ENCODE measurements at places on chromosomes 2 and 18. TPM values are rescaled to one million over a fixed set of nuclear protein-coding genes. Genes with fewer than 3 reads are reported as not detected.
A peak's percentile ranks its signal among the peaks of the same experiment; 100 is the strongest.

GRCh38 chr2:156864325-156864724 lies 393.2 kb upstream of the GALNT5 start:
- peaks cover 8% of the 10 kb centered on the region for H3K27me3 ChIP-seq
- H3K4me1 ChIP-seq, result no peaks in the 10 kb centered on the region
- no peaks in the 10 kb centered on the region for H3K36me3 ChIP-seq
- no peak for DNase-seq

- H3K27ac ChIP-seq, result no peak overlapping the region
- H3K27me3 ChIP-seq, result no peaks in the 10 kb centered on the region
- no peaks in the 10 kb centered on the region for H3K4me1 ChIP-seq
Observed at GRCh38 chr18:55189972-55190371, 230.7 kb upstream of the CCDC68 start.

- no peaks in the 10 kb centered on the region for H3K4me1 ChIP-seq
- DNase-seq, result no peak
- no peaks in the 10 kb centered on the region for H3K27me3 ChIP-seq
- no peaks in the 10 kb centered on the region for H3K36me3 ChIP-seq
- H3K4me3 ChIP-seq, result no peak overlapping the region
Observed at GRCh38 chr2:57696016-57696415, 350.6 kb upstream of the VRK2 start.

- H3K27ac ChIP-seq, result no peak overlapping the region
- no peaks in the 10 kb centered on the region for H3K36me3 ChIP-seq
- peaks cover 4% of the 10 kb centered on the region for H3K4me1 ChIP-seq
- no peak overlapping the region for H3K4me3 ChIP-seq
- no peak for DNase-seq
Observed at GRCh38 chr2:69181806-69182427, 168.9 kb downstream of the ANTXR1 start.

DNA sequence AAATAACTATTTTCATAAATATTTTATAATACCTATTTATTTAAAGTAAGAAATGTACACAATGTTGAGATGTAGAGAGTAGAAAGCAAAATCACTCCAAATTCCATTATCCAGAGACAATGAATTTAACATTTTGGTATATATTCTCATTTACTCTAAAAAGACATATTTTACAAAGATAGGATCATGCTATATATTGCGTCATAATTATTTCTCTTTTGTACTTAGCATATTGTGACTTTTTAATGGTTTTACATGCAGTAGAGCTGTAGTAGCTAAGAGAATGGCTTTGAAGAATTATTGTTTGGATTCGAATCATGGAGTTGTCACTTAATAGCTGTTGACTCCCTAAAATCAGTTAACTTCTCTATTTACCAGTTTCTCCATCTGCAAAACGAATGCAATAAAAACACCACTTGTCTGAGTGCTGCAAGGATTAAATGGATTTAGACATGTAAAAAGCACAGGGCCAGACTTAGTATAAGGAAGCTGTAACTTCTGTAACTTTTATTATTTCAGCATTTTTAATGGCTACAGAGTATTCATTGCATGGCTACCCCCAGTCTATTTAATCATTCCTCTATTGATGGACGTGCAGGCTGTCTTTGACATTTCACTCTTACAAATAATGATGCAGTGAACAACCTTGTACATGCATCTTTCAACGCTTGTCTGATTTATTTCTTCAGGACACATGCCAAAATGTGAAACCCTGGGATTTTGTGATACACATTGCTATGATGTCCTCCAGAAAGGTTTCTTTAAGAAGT lies 33.2 kb downstream of the KCNS3 start:
- no peaks in the 10 kb centered on the region for H3K4me1 ChIP-seq
- H3K4me3 ChIP-seq, result no peak overlapping the region

GRCh38 chr2:33395655-33396249 lies 80.7 kb upstream of the RASGRP3 start:
- no peaks in the 10 kb centered on the region for H3K4me1 ChIP-seq
- H3K27me3 ChIP-seq, result peaks cover 6% of the 10 kb centered on the region
- H3K4me3 ChIP-seq, result no peak overlapping the region
- peak; percentile 84 for DNase-seq

DNA sequence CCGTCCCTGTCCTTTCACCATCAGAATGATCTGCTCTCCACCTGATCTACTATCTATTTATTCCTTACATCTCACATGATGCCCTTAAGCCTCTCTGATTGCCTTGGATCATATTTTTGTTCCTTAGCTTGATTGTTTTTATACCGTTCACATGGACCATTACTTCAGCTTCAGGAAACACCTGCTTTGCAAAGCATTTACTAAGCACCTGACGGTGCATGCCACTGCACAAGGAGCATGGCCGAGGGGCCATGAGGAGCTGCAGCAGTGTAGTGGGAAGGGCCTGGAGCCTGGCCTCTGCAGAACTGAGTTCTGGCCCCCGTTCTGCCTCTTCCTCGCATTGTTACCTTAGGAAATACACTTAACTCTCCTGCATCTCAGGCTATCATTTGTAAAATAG lies 124.1 kb upstream of the NDUFV2 start:
- peaks cover 5% of the 10 kb centered on the region for H3K27me3 ChIP-seq
- DNase-seq, result no peak
- H3K36me3 ChIP-seq, result no peaks in the 10 kb centered on the region
- no peaks in the 10 kb centered on the region for H3K4me1 ChIP-seq

DNA sequence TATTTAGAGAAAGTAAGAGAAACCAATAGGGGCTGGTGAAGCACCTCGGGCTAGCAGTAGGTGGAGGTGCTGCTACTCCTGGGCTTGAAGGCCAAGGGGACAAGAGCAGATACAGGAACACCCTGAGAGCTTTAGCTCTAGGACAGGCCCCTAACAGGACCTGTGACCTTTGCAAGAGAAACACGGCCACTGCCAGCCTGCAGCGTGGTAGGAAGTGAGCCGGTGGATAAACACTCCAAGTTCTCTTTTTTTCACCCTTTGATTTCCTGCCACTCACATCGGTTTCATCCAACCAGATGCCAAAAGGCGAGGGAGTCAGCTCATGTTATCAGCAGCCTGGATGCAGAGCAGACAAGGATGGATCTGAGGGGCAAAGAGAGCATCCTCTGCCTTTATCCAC lies 66.8 kb upstream of the SPRED2 start:
- no peaks in the 10 kb centered on the region for H3K36me3 ChIP-seq
- no peak overlapping the region for H3K4me3 ChIP-seq
- no peak overlapping the region for H3K27ac ChIP-seq

GRCh38 chr2:239008677-239009588 lies 161.0 kb downstream of the TWIST2 start:
- peaks cover 6% of the 10 kb centered on the region for H3K27me3 ChIP-seq
- H3K4me1 ChIP-seq, result no peaks in the 10 kb centered on the region
- H3K4me3 ChIP-seq, result no peak overlapping the region
- H3K36me3 ChIP-seq, result no peaks in the 10 kb centered on the region

DNA sequence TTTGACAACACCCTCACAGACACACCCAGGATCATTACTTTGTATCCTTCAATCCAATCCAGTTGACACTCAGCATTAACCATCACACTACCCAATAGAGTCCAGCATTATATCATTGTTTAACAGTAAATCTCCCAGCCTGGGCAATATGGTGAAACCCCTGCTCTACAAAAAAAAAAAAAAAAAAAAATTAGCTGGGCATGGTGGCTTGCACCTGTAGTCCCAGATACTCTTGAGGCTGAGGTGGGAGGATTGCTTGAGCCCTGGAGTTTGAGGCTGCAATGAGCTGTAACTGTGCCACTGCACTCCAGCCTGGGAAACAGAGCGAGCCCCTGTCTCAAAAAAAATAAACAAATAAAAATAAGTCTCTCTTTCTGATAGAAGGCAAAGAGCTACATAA lies 304.0 kb downstream of the STK39 start:
- H3K4me3 ChIP-seq, result no peak overlapping the region
- H3K36me3 ChIP-seq, result no peaks in the 10 kb centered on the region
- DNase-seq, result no peak
- H3K4me1 ChIP-seq, result no peaks in the 10 kb centered on the region
- H3K27me3 ChIP-seq, result peaks cover 10% of the 10 kb centered on the region

GRCh38 chr2:215022910-215023309 lies 115.5 kb downstream of the ABCA12 start:
- no peaks in the 10 kb centered on the region for H3K4me1 ChIP-seq
- no peak for DNase-seq
- H3K4me3 ChIP-seq, result no peak overlapping the region
- H3K27ac ChIP-seq, result no peak overlapping the region
- no peaks in the 10 kb centered on the region for H3K27me3 ChIP-seq

- no peaks in the 10 kb centered on the region for H3K4me1 ChIP-seq
- no peak for DNase-seq
- H3K27ac ChIP-seq, result no peak overlapping the region
- no peak overlapping the region for H3K4me3 ChIP-seq
- H3K27me3 ChIP-seq, result no peaks in the 10 kb centered on the region
Observed at GRCh38 chr2:119137502-119137901, 21.0 kb downstream of the C1QL2 start.

- H3K27me3 ChIP-seq, result no peaks in the 10 kb centered on the region
- H3K4me1 ChIP-seq, result no peaks in the 10 kb centered on the region
- H3K36me3 ChIP-seq, result no peaks in the 10 kb centered on the region
- H3K27ac ChIP-seq, result no peak overlapping the region
Observed at GRCh38 chr2:153133716-153134115, 344.8 kb downstream of the RPRM start.

- no peak overlapping the region for H3K27ac ChIP-seq
- H3K36me3 ChIP-seq, result no peaks in the 10 kb centered on the region
- no peak for DNase-seq
- no peak overlapping the region for H3K4me3 ChIP-seq
Observed at GRCh38 chr2:40734797-40735196, 282.9 kb upstream of the SLC8A1 start.

GRCh38 chr2:110678457-110679336 lies 834 bp upstream of the BUB1 start:
- DNase-seq, result peak; percentile 79
- peaks cover 5% of the 10 kb centered on the region for H3K36me3 ChIP-seq
- H3K27ac ChIP-seq, result peak overlapping the region; percentile 99
- H3K27me3 ChIP-seq, result peaks cover 12% of the 10 kb centered on the region
- H3K4me1 ChIP-seq, result peaks cover 30% of the 10 kb centered on the region

- no peak overlapping the region for H3K4me3 ChIP-seq
- H3K36me3 ChIP-seq, result no peaks in the 10 kb centered on the region
- peak overlapping the region; percentile 77 for H3K27ac ChIP-seq
- H3K4me1 ChIP-seq, result peaks cover 35% of the 10 kb centered on the region
Observed at GRCh38 chr2:98012561-98012991, 16.8 kb upstream of the TMEM131 start.

GRCh38 chr2:211468877-211469663 lies 912.7 kb downstream of the CPS1 start:
- DNase-seq, result no peak
- no peak overlapping the region for H3K27ac ChIP-seq
- H3K27me3 ChIP-seq, result no peaks in the 10 kb centered on the region
- no peaks in the 10 kb centered on the region for H3K4me1 ChIP-seq

- H3K4me3 ChIP-seq, result no peak overlapping the region
- H3K27me3 ChIP-seq, result peaks cover 4% of the 10 kb centered on the region
- DNase-seq, result no peak
- no peak overlapping the region for H3K27ac ChIP-seq
Observed at GRCh38 chr2:170984079-170984478, 55.0 kb downstream of the GORASP2 start.

GRCh38 chr18:60413944-60414547 lies 41.5 kb upstream of the MC4R start:
- no peak for DNase-seq
- H3K4me3 ChIP-seq, result no peak overlapping the region
- H3K4me1 ChIP-seq, result no peaks in the 10 kb centered on the region
- H3K27ac ChIP-seq, result no peak overlapping the region
- H3K27me3 ChIP-seq, result no peaks in the 10 kb centered on the region
- H3K36me3 ChIP-seq, result no peaks in the 10 kb centered on the region

- H3K4me1 ChIP-seq, result peaks cover 8% of the 10 kb centered on the region
- H3K27me3 ChIP-seq, result no peaks in the 10 kb centered on the region
- H3K36me3 ChIP-seq, result peaks cover 9% of the 10 kb centered on the region
- DNase-seq, result no peak
- H3K4me3 ChIP-seq, result no peak overlapping the region
- H3K27ac ChIP-seq, result no peak overlapping the region
Observed at GRCh38 chr2:126703311-126703710, 47.4 kb downstream of the GYPC start.

DNA sequence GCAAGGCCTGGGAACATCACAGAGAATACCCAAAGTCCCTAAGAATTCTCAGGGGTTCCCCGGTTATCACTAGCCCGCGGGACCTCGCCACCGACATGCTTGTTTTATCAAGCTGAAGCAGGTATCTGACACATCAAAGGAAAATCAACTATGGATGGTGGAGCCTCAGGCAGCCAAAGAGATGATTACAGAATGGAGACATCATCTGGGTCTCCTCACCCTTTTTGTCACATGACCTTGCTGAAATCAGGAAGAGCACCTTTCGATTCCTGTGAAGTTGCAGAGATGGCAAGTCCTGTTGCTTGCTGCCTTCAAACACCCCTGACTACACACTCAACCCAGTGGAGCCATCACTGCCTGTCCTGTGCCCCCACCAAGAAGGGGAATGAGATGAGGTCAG lies 19.2 kb upstream of the CAB39 start:
- peak overlapping the region; percentile 56 for H3K27ac ChIP-seq
- H3K4me1 ChIP-seq, result peaks cover 26% of the 10 kb centered on the region
- peaks cover 2% of the 10 kb centered on the region for H3K36me3 ChIP-seq
- no peak for DNase-seq
- no peak overlapping the region for H3K4me3 ChIP-seq

DNA sequence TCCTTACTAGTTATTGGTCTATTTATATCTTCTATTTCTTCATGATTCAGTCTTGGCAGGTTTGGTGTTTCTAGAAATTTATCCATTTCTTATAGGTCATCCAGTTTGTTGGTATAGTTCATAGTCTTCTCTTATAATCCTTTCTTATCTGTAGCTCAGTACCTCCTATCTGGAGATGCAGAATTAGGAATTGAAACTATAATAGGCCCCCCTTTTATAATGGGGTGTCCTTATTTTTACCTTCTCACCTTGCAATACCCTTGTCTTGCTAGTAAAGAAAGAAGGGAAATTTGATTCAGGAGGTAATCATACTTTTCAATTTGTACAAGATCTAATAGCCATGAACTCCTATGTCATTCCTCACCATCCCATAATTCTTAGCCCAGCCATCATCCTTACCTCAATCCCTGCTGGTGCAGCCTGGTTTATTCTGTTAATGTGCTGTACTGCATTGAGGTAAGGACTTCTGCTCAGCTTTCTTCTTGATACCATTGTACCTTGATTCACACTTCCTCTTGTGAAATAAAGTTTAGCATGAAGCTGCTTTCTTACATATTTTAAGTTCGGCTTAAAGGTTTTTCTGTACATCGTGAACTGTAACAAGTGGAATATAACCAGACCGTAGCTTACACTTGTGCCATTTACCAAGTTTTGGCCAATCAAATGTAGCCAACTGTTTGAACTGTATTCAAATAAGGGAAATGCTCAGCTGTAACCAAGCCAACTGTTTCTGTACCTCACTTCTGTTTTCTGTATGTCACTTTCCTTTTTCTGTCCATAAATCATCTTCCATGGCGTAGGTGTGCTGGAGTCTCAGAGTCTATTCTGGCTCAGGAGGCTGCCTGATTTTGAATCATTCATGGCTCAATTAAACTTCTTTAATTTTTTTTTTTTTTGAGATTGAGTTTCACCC lies 40.1 kb upstream of the PTH2R start:
- H3K4me1 ChIP-seq, result peaks cover 4% of the 10 kb centered on the region
- no peaks in the 10 kb centered on the region for H3K36me3 ChIP-seq
- H3K27me3 ChIP-seq, result peaks cover 9% of the 10 kb centered on the region
- H3K4me3 ChIP-seq, result no peak overlapping the region

The CD8A gene
- 1.3 TPM for total RNA-seq

The TCF23 gene
- total RNA-seq, result not detected

The CNNM3 gene
- 30.5 TPM for total RNA-seq

The PAX3 gene
- total RNA-seq, result not detected

The MYO7B gene
- 0.12 TPM for total RNA-seq

The CTAGE1 gene
- not detected for total RNA-seq

The EGR4 gene
- 1.2 TPM for total RNA-seq

The LOXHD1 gene
- total RNA-seq, result not detected

The MTIF2 gene
- 47.1 TPM for total RNA-seq

The MERTK gene
- 0.63 TPM for total RNA-seq

The ABCB11 gene
- total RNA-seq, result not detected
